ENCODE measurements at places on chromosomes 5 and 9.

DNA sequence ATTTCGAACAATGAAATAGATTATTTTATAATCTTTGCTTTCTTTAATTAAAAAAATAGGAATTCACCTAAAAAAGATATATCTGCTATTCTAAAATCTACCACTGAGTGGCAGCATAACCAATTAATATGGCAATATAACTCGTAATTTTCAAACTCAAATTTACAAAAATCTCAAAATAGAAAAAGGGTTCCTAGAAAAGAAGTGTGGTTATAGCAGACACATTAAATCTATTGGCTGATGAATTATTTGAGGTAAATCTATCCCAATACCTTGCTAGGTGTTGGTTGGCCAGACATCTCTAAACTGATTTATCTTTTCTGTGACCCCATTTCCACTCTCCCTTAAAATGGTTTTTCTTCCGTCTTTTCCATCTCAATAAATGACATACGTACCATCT lies 30.2 kb upstream of the NRG2 start:
- no peak for DNase-seq

GRCh38 chr5:94782383-94782782 lies 163.9 kb downstream of the SLF1 start:
- no peak for DNase-seq

DNA sequence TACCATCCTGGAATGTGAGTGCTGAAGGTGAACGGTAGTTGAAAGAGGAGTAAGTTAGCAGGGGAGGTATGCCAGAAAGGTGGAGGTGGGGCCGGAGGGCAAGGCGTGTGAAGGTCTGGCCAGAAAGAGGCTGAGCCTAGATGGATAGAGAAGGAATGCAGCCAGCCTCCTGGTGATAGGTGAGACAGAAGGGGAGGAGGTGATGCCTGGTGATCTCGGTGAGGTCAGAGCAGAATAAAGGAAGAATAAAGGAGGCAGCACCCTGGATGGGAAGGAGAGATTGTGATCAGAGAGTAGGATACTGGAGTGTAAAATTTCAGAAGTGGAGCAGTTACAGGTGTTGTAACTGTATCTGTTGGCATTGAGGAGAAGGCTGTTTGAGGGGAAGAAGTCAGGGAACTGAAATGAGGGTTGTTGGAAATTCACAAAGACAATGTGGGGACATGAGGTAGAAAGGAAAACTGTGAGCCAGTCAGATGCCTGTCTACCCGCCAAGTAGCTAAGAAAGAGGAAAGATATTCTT lies 2.0 kb downstream of the GNG10 start:
- peak; percentile 11 for DNase-seq

DNA sequence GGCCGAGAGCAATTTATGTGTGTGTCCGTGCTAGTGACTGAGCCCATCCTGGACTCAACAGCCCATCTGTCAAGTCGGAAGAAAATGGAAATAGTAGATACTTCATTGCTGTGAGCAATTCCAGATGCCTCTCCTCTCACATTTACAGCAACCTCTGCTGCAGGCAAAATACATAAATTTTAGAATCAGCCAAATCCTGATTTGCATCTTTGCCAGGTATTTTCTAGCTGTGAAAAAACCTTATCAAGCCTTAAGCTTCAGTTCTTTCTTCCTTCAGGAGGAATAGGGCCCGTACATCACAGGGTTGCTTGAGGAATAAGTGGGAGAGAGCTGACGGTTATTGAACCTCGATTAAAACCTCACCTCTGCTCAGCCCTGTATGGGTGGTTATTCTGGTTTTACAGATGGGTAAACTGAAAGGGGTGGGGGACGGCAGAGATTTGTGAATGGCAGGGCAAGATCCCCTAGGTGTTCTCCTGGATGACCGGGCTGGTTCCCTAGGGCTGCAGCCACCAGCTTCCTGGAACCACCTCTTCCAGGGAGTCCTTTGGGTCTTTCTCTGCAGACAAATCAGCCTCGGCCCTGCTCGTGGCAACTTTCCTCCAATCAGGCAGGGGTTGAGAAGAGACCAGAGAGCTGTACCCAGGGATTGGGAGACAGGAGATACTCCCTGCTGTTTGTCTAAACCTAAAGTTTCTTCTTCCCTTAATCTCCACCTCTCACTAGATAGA lies 5.3 kb upstream of the MSX2 start:
- DNase-seq = no peak

DNA sequence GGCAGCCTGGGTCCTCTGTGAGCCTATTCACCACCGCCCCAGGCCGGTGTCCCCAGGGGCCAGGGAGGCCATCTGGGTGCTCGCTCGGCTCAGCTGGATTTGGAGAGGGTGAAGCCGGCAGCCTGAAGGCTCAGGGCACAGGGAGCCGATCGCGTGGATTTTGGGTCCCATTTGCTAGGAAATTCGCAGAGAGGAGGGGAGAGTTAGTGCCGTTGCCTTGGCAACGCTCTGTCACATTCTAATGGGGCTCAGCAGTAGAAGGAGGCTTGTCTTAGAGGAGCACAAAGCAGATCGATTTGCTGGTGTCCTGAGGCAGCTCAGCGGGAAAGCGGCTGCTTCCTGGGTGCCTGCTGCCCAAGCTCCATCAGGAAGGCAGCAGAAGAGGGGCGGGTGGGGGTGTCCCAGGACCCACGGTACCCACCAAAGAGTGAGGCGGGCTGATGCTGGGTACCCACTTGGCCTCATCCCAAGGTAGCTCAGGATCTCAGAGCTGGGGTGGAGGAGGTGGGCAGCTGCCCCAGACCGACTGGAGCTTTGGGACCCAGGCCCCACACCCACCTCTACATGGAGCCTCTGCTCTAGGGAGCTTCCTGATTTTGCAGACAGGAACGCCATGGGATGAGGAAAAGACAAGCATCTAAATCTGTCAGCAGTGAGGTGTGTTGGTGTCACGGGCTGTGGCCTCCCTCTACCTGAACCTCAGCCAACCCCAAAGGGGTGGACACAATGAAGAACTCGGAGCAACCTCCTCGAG lies 17.1 kb upstream of the OLFM1 start:
- peak; percentile 87 for DNase-seq

GRCh38 chr9:38039907-38040682 lies 28.9 kb downstream of the SHB start:
- DNase-seq = no peak

DNA sequence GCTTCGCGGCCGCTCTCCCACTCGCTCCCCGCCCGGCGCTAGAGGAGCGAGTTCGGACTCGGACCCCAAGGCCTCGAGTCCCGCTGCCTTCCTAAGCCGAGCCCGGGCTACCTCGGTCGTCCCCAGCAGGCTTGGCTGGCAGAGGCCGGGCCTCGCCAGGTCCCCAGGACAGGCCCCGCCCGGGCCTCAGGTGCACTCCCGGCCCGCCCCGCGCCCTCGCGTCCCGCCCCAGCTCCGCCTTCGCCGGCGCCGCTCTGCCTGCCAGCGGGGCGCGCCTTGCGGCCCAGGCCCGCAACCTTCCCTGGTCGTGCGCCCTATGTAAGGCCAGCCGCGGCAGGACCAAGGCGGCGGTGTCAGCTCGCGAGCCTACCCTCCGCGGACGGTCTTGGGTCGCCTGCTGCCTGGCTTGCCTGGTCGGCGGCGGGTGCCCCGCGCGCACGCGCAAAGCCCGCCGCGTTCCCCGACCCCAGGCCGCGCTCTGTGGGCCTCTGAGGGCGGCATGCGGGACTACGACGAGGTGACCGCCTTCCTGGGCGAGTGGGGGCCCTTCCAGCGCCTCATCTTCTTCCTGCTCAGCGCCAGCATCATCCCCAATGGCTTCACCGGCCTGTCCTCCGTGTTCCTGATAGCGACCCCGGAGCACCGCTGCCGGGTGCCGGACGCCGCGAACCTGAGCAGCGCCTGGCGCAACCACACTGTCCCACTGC lies at the start of gene SLC22A5:
Gene SLC22A5, plus strand, starts transcription at position 237 of the 707 bp plus-strand sequence. Its CDS starts 263 bp downstream, at position 500.
- DNase-seq = peak; percentile 84

DNA sequence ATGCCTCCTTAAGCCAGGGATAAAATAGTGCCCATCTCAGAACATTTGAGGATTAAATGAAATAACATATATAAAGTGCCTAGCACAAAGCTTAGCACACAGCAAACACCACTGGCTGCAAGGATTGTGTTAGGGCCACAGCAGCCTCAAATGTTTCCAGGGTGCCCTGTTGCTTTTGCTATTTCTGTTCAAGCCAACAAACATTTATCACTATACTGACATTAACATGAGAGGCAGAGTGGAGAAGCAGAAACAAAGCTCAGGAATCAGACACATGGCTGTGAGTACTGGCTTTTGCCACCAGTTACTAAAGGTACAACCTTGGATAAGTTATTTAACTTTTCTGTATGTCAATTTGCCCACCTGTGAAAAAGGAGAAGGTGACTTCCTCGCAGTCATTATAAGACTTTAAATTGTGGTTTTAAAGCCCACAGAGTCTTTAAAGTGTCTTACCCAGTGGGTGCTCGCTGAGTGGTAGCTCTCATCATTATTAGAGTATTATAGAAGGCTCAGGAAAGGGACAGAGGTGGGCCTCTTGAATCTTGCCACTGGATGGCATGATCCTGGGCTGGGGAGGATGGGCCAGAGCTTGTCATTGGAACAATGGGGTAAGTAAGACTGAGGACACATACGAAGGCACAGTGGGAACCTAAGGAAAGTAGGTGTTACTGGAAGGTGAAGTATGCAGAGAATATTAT lies 98.2 kb downstream of the MARCHF3 start:
- DNase-seq = no peak

- no peak for DNase-seq
Observed at GRCh38 chr9:7298123-7298522, 501.5 kb downstream of the DMAC1 start.

GRCh38 chr5:176481711-176482110 lies 33.5 kb downstream of the FAF2 start:
- no peak for DNase-seq

DNA sequence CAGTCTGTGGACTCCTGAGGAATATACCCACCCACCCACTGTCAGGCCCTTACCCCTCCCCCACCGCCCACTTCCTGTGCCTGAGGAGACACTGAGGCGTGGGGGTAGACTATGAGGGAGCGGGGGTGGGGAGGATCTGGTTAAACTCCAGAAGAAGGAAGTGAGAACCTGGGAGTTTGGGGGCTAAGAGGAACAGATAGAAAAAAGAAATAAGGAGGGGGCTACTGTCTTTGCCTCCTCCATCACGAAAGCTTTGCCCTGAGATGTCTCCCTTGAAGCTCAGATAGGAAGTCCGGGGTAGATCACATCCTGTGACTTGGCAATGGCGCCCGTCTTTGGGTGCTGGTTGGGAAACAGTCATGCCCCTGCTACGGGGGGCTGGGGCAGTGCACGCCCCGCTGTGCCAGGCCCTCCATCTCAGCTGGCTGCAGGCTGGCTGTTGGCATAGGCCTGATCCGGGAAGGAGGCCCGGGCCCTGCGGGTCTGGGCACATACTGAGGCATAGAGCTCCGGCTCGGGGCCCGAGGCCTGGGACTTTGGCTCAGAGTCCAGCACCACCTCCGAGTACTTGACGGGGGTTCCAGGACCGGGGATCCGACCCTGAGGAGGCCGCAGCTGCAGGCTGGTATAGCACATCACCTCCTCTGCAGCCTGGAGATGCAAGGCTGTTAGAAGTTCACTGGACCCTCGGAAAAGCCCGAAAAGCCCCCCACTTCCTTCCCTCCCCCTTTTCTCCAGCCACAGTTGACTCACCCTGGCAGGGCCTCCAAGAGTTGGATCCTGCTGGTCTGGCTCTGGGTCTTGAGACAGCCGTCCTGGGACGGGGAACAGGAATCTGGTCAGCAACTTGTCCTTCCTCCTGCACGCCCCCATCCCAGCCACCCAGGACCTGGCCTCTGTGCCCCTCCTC lies 1.0 kb downstream of the SIT1 start:
- no peak for DNase-seq

DNA sequence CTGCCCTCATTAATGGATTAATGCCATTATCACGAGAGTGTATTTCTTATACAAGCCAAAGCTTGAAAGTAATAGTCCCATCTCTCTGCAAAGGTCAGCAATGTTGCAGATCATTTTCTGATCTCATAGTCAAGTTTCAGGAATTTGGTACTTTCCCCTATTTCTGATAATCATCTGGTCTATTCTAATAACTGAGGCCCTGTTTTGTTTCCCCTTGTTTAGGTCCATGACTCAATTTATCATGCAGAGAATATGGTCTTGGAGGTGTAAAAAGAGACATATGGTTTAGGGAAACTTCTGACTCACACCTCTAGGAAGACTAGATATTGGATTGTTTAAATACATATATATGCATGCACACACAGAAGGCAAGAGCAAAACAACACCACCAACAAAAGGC lies 339.3 kb upstream of the NUDT12 start:
- DNase-seq = no peak

GRCh38 chr5:176131771-176132170 lies 106.5 kb upstream of the SIMC1 start:
- no peak for DNase-seq

GRCh38 chr5:18281947-18282581 lies 647.8 kb downstream of the TAF11L14 start:
- peak; percentile 25 for DNase-seq

- no peak for DNase-seq
Observed at GRCh38 chr9:136902259-136902821, 16.0 kb downstream of the TRAF2 start.

GRCh38 chr9:6426117-6426516 lies 13.1 kb downstream of the UHRF2 start:
- no peak for DNase-seq

GRCh38 chr9:13033959-13034693 lies 245.4 kb downstream of the MPDZ start:
- peak; percentile 83 for DNase-seq

DNA sequence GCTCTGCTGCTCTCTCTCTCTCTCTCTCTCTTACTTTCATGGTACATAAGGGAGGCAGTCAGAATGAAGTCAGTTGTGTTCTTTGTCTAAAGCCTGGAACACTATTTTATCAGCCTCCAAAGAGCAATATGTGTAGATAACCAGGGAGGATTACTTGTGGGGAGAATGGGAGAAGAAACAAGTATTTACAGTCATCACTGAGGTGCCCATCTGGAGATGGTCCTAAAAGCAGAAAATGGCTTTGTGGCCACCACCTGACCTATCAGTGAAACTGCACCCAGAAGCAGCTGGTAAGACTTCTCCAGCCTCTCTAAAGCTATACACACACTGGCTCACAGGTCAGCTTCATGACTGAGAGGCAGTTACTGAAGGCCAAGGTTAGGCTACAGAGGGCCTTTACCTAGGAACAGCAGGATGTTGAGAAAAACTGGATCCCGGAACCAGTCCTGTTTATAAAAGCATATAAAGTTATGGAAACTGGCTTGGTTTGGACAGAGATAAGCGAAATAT lies 75.1 kb downstream of the MRPS27 start:
- peak; percentile 57 for DNase-seq

GRCh38 chr9:13295556-13295955 lies 16.1 kb upstream of the MPDZ start:
- DNase-seq = peak; percentile 47

GRCh38 chr9:11103525-11103924 lies 490.7 kb upstream of the PTPRD start:
- no peak for DNase-seq

DNA sequence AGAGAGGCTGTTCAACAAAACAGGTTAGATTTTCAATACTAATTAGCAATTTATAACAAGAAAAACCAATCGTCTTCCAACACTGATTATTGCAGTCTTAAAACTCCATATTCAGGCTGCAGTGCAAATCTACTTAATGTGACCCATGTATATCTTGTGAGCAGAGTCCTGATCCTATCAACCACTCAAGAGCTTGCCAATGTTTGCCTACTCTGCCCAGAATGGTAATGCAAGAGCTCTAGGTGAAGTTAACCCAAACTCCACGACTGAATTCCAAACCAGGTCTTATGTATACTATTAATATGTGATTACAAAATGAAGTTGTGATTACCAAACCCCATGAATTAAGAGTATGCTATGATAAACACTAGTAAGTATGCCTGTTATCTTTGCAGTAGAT lies 17.1 kb downstream of the EFNA5 start:
- no peak for DNase-seq

Measured in neural progenitor cell (in vitro differentiated cells).